ENCODE measurements at places on chromosomes 5 and 9.
A peak's percentile ranks its signal among the peaks of the same experiment; 100 is the strongest.

DNA sequence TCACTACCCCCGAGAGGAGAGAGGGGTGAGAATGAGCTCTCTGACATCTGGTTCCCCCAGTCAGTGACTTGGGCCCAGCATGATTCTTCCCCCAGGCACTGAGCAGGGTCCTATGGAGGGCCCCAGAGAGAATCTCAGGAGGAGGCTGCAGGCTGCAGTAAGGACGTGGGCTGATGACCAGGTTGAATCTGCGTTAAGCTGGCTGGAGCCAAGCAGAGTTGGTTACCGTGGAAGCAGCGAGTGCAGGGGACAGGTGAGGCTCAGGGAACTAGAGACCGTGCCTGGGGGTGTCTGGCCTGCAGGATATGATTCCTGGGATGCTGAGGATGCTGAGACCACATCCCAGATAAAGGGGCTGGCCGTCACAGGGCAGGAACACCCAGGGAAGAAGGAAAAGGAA lies 314.3 kb upstream of the IRX1 start:
- DNase-seq: no peak

- DNase-seq: no peak
Observed at GRCh38 chr9:92058026-92058425, 57.2 kb downstream of the SPTLC1 start.

DNA sequence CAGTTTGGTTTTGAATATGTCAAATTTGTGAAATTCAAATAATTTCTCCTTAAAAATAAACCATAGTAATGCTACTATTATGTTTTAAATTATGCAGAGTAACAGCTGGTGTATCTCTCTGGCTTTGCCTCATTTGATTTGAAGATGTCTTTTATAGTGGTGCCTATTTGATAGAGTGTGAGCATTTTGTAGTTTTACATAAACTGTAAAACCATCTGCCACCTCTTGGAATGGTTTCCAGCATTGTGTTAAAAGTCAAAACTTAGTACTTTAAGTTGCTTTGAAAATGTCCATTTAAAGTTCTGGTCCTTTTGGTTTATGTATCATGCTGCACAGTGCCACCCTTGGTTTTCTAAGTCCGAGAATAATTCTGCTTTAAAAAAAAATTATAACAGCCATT lies 15.6 kb downstream of the PRDM6 start:
- no peak for DNase-seq

- no peak for DNase-seq
Observed at GRCh38 chr5:177232358-177232757, 71.2 kb downstream of the RAB24 start.

GRCh38 chr5:92401-93220 lies 643 bp downstream of the PLEKHG4B start:
- DNase-seq: peak; percentile 30

DNA sequence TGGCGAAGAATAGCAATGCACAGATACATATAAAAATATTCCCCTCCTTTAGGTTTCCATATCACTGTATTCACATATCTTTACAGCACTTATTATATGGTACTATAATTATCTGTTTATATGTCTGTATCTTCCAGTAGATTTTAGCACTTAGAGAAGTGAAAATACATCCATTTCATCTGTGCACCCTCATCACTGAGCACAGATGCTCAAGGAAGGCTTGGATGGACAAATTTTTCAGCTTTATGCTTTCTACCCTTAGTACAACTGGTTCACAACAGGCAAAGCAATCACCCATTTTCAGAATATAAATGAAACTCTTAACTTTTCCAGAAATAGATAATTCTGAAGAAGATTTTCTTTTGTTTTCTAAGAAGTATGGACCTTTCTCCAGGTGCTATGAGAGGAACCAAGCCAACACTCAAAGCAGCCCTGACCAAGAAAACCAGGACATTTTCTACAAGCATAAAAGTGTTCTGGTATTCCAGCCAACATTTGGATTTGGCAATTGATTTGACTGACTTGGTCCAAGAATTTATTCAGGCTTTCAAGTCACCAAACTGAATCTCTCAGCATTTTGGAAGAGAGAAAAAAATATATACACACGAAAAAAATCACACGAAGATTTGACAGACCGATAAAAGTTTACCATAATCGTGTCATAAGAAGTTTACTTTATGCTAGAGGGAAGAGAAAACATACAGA lies 170.2 kb upstream of the CD180 start:
- DNase-seq: no peak

DNA sequence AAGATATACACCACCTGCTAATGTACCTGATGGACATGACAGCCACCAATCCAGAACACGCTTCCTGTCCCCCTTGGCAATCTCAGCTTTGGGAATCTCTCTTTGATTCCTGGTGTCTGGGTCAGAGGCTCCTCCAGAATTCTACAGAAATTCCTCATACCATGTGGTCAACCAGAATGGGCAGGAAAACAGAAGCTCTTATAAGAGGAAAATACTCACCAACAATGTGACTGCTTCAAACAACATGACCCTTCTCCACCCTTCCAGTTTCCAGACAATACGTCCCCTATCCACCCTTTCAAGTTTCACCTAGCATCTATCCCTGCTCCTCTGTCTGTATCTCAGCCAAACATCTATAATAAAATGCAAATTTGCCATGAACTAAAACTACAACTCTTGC lies 247.2 kb downstream of the DENND1A start:
- no peak for DNase-seq

DNA sequence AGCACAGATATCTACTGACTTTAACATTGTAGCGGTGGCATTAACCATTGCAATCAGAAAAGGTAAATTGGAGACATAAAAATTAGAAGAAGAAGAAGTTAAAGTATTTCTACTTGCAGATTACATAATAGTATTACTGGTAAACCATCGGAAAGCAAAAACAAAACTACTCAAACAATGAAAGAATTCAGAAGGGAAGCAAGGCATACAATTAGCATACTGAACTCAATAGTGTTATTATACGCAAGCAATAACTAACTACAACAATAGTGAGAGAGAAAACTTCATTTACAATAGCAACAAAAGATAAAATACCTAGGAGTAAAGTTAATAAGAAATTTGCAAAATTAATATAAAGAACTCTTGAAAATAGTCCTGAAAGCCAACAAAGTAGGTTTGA lies 6.6 kb upstream of the TEX53 start:
- no peak for DNase-seq

GRCh38 chr5:132258102-132259068 lies 889 bp downstream of the PDLIM4 start:
- DNase-seq: no peak

DNA sequence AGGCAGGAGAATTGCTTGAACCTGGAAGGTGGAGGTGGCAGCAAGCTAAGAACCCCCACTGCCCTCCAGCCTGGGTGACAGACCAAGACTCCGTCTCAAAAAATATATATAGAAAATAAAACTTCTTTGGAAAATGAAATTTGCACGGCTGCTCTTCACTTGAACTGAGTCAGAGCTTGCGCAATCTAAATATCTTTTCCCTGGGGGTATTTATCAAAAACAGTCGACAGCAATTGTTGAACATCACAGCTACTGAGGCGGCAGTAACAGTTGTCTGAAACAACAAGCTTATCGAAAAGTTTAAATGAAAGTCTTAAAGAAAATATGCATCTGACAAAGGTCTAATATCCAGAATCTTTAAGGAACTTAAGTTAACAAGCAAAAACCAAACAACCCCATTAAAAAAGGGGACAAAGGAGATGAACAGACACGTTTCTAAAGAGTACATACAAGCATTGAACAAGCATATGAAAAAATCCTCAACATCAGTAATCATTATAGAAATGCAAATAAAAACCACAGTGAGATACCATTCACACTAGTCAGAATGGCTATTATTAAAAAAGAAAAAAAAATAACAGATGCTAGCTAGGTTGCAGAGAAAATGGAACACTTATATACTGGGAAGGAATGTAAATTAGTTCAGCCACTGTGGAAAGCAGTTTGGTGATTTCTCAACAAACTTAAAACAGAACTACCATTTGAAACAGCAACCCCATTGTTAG lies 153.6 kb upstream of the CDH9 start:
- no peak for DNase-seq

DNA sequence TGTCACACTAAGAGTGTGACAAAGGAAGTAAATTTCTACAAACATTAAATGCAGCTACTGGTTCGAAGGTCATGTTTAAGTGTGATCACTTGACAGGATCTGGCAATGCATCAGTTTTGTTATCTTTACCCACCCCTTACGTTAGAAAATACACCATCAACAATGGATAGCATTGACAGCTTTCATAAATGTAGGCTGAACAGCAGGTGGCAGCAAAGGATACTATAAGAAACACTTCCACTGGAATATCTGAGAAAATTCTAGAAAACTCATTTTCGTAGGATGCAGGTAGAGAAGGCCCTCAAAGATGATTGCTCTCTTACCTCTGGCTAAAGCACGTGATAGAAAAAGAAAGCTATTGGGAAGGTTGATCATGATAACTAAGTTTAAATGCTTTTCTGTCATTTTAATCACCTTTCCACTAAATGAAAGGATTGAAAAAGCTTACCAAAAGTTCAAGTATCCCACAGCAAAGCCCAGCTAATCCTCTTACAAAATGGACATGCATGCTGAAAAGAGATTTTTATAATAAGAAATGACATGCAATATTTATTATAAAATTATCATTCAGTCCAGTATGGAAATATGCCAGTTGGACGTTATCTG lies 292.5 kb downstream of the PARP8 start:
- no peak for DNase-seq

GRCh38 chr5:141940695-141941271 lies 17.1 kb downstream of the DELE1 start:
- DNase-seq: no peak

GRCh38 chr5:72499090-72499489 lies 8.1 kb downstream of the ZNF366 start:
- no peak for DNase-seq

DNA sequence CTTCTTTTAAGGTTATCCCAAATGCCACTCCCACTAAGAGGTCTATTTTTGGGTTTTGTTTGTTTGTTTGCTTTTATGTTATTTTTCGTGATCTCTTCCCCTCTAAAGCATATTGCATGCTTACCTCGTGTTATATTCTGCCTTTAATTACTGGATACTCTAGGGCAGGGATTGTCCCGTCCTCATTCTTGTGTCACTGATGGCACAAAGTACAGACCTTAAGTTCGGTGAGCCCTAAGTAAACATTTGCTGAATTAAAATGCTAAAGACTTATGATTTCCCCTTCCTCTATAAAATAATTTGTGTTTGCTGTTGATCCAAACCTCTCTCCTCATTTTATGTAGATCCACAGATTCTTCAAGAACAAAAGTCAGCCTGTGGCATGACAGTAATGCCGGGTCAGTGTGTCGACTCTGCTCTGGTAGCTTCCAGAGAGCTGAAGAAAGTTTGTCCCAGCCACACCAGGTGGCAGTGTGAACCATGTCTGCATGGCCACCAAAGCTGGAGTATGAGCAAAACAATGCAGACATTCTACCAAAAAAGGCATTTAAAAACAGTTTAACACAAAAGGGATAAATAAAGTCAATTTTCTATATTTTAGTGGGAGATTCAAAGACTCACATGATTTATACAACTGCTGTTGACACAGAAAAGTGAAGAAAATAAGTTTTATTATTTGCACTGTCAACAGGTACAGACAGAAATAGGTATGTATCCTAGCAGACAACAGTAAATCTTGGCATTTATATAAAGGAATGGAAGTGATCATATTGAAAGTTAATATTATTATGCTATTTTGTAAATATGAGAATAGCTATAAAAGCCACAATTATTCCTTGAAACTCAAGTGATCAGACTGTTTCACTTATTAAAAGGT lies 17.9 kb upstream of the POC5 start:
- peak; percentile 40 for DNase-seq

GRCh38 chr5:5453131-5453530 lies 30.7 kb downstream of the ICE1 start:
- DNase-seq: no peak

- DNase-seq: no peak
Observed at GRCh38 chr9:90001747-90002146, 396.9 kb downstream of the GADD45G start.

DNA sequence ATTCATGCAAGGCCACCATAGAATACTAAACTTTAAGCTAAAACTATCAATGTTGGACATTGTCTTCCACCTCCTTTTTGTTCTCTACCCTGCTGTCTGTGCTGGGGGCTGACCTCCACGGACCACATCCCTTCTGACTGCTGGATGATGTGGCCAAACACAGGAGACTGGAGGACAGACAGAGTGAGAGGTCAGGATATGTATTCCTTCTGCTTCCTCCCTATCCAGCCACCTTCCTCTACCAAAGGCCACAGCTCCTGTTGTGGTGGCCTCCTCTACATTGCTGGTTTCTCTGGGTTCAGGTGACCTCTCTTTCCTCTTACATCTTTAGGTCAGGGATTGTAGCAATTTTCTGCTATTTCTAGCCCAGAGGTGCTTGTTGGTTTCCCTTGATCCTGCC lies 148.1 kb downstream of the ACTBL2 start:
- DNase-seq: no peak

DNA sequence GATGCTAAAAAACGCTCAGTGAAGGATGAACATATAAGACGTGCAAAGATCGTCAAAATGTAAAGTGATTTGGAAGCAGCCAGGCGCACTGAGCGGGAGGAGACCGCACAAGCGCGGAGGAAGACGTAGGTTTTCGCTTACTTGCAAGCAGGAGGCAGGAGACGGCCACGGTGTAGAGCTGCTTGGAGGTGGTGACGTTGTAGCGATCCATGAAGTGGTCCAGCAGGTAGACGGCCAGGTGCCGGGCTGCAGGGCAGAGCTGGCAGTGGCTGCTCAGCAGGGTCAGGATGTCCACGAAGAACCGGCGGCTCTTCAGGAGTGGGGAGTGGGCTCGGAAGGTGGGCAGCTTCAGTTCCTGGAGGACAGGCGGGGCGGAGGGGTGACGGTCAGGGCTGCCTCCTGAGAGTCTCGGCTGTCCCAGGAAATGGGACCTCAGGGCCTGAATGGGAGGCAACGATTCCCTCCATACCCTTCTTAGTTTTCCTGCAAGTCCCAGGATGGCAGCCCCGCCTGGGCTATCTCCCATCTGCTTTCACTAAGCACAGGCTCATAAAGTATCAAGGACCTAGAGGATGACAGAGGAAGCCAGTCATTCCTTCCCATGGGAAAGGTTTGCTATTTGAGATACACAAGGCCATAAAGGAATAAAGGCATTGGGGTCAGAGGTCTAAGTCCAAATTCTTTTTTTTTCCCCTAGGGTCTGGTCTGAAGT lies 31.8 kb downstream of the CCNJL start:
- no peak for DNase-seq

GRCh38 chr5:180463916-180464602 lies 30.1 kb upstream of the CNOT6 start:
- DNase-seq: no peak

DNA sequence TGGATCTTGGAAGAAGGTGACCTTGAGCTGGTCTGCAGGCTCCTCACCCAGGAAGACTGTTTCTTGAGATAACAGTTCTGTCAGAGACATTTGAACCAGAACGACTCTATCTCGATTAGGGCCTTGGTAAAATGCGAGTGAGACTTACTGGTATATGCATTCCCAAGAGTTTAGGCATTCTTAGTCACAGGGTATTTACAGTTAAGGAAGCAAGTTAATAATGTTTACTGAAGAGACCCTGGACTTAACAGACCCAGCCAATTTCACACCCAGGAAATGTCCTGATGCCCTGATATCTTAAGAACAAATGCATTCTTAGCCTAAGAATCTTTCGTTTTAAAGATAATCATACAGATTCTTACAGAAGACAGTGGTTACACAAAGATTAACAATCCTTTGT lies 1867.2 kb upstream of the C9orf72 start:
- no peak for DNase-seq

Data from ELF-1 (cell line).